ENCODE measurements at places on chromosomes 12 and 14.

DNA sequence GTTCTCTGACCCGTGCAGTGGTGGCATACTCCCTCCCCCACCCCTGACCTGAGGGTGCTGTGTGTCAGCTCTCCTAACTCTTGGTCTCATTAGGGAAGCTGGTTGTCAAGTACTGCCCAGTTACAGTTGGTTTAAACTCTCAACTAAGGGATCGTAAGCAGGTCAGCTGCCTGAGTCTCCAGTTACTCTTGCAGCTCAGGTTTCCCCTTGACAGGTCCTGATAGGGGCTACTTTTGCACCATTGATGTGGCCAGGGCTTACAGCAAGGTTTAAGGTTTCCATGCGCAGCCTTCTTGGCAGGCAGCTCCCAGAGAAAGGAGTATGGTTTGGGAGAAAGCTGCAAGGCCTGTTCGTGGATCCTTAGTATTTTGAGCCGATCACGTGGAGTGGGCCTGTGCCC lies 74.5 kb downstream of the ETV6 start:
- no peak for DNase-seq

GRCh38 chr12:18368594-18368993 lies 107.3 kb downstream of the PIK3C2G start:
- no peak for DNase-seq

- no peak for DNase-seq
Measured at GRCh38 chr12:52739963-52740362, 36.6 kb upstream of the KRT77 start.

- peak; percentile 54 for DNase-seq
Measured at GRCh38 chr12:113007166-113007565, 28.8 kb downstream of the OAS2 start.

DNA sequence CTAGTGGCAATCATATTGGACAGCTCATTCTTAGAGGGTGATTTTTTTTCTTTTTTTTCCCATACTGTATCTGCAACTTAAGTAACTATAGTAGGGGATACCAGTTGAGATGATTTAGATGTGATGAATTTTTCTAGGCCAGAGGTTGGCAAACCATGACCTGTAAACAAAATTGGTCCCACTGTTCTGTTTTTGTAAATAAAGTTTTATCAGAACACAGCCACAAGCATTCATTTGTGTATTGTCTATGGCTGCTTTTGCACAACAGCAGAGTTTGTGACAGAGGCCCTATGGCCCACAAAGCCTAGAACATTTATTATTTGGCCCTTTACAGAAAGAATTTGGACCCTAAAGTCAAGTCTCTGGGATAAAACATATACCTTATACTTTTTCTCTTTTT lies 11.4 kb downstream of the ARF6 start:
- DNase-seq: no peak

GRCh38 chr12:110780448-110780847 lies 37.8 kb upstream of the PPP1CC start:
- no peak for DNase-seq

DNA sequence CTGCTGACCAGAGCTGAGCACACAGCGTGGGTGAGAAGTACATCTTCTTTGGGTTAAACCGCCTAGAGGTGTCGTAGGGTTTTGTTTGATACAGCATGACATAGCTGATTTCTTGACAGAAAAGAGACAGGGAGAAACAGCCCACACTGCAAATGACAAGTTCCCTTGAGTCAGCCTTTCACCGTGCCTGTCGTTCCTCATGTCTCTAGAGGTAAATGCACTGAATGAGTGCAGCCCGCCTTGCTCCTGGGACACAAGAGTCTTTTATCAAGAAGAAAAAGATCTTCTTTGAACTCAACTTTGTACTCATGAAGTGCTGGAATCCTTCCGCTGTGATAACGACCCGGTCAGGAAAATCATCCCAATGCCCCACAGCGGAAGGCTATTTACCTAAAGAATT lies 77.6 kb downstream of the TMEM132D start:
- DNase-seq: no peak

GRCh38 chr12:103102225-103102744 lies 144.8 kb downstream of the ASCL1 start:
- DNase-seq: no peak

GRCh38 chr14:65141523-65141922 lies 39.2 kb upstream of the MAX start:
- no peak for DNase-seq

DNA sequence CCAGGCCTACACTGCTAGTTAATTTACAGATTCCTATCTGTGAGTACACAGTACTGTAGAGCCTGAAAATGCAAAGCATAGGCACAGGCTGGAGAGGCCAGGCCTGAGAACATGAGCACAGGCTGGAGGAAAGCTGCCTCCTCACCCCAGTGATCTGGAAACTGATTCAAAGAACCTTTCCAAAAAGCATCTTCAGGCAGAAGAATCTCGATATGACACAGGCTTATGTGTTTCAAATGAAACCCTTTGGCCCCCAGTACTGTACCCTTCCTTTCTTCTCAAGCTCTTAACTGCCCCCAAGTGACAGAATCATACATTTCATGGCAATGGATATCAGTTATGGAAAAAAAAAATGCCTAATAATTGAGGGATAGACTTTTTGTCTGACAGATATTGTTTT lies 122.0 kb downstream of the KCNC2 start:
- DNase-seq: no peak

GRCh38 chr12:127592245-127592644 lies 674.7 kb upstream of the TMEM132C start:
- DNase-seq: no peak
